Breast epithelium (tissue), 4 donors: ENCODE measurements at places on chromosomes 12 and 14. TPM values are rescaled to one million over a fixed set of nuclear protein-coding genes. Genes with fewer than 3 reads are reported as not detected.

ADGRD1 gene
- total RNA-seq, result 11.6 TPM

DNA sequence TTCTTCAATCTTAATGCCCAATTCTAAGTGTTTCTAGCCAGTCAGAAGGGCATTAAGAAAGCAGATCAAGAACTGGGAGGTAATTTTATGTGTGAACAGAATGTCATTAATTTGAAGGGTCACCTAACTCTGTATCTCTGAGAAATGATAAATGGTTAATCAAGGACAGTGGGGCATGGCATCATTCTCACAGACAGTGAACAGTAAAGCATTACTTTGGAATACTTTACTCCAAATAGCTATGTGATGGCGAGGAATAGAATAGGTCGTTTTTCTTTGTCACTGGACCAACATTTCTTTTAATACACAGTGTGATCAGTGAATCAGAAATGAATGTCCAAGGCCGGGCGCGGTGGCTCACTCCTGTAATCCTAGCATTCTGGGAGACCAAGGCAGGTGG lies 166.1 kb upstream of the KRR1 start:
- DNase-seq, result no peak
- H3K27ac ChIP-seq, result no peak overlapping the region
- no peaks in the 10 kb centered on the region for H3K27me3 ChIP-seq

DNA sequence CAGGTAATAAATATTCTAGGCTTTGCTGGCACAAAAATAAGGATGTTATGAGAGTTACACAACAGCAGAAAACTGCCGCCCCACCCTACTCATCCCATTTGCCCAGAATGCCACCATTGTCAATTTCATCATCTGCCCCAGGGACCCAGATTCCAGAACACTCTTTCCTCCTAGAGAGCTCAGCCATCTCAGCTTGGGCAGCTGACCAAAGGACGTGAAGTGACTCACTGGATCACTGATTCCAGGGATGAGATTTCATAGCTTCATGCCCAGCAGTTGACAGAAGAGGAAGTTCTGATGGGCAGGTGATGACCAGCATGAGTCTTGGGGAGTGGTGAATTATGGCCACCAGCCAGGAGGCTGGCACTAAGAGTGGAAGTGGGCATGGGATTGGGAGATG lies 450.3 kb downstream of the RMST start:
- H3K27ac ChIP-seq, result no peak overlapping the region
- no peaks in the 10 kb centered on the region for H3K27me3 ChIP-seq
- peak; percentile 74 for DNase-seq
- no peaks in the 10 kb centered on the region for H3K4me1 ChIP-seq
- no peaks in the 10 kb centered on the region for H3K36me3 ChIP-seq

CIROP gene
- total RNA-seq, result not detected

GRCh38 chr14:35897616-35898111 lies 71.5 kb downstream of the BRMS1L start:
- no peaks in the 10 kb centered on the region for H3K4me1 ChIP-seq
- H3K4me3 ChIP-seq, result no peak overlapping the region
- H3K27ac ChIP-seq, result no peak overlapping the region

- peaks cover 5% of the 10 kb centered on the region for H3K4me1 ChIP-seq
- DNase-seq, result peak; percentile 72
- no peak overlapping the region for H3K27ac ChIP-seq
- no peaks in the 10 kb centered on the region for H3K27me3 ChIP-seq
- H3K4me3 ChIP-seq, result peak overlapping the region; percentile 5
These were observed 2.4 kb upstream of the POP5 start for GRCh38 chr12:120583478-120584030.

EPYC gene
- not detected for total RNA-seq

DNA sequence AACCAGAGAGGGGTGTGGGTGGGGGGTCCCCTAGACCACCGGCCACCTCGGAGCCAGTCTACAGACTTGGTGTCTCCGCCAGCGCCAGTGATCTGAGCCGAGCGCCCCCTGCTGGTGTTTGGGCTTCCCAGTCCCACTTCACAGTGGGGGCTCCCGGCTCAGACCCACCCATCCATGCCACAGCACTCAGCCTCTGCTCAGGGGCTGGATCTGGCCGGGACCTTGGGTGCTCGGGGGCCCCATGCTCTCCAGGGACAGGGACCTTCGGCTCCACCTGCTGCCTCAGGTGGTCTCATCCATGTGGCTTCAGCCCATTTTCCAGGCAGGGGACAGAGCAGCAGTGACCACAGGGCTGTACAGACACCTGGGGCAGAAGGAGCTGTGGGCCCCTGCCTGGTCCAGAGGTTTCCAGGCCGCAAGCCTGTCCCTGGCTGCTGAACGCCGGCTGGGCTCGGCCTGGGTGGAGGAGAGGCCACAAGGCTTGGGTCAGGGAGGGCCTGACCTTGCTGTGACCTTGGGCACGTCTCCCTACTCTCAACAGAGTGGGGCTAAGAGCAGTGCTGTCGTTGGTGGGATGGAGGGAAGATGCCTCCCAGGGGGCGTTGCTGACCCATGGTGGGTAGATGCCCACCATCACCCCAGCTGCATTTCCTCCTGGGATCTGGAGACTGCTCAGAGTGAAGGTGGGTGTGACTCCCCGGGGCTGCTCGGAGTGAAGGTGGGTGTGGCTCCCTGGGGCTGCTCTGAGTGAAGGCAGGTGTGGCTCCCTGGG lies 86.3 kb downstream of the KIF26A start:
- no peaks in the 10 kb centered on the region for H3K27me3 ChIP-seq
- no peaks in the 10 kb centered on the region for H3K36me3 ChIP-seq
- H3K4me3 ChIP-seq, result peak overlapping the region; percentile 39
- no peak for DNase-seq
- no peak overlapping the region for H3K27ac ChIP-seq

TCL1B gene
- not detected for total RNA-seq

SOS2 gene
- 37.4 TPM for total RNA-seq

LRP1-AS gene
- total RNA-seq, result not detected

GRCh38 chr12:123907726-123908476 lies 64.7 kb downstream of the CCDC92 start:
- no peaks in the 10 kb centered on the region for H3K4me1 ChIP-seq
- no peak for DNase-seq
- H3K27ac ChIP-seq, result peak overlapping the region; percentile 38
- no peaks in the 10 kb centered on the region for H3K36me3 ChIP-seq

- DNase-seq, result no peak
- no peaks in the 10 kb centered on the region for H3K4me1 ChIP-seq
- H3K36me3 ChIP-seq, result no peaks in the 10 kb centered on the region
- no peak overlapping the region for H3K4me3 ChIP-seq
- no peak overlapping the region for H3K27ac ChIP-seq
These were observed 64.5 kb downstream of the GALNT16 start for GRCh38 chr14:69324341-69324931.

GRCh38 chr14:23296012-23296777 lies 6.5 kb downstream of the PPP1R3E start:
- peaks cover 8% of the 10 kb centered on the region for H3K4me1 ChIP-seq
- no peak overlapping the region for H3K4me3 ChIP-seq
- no peaks in the 10 kb centered on the region for H3K36me3 ChIP-seq
- no peak for DNase-seq
- peak overlapping the region; percentile 52 for H3K27ac ChIP-seq

TSPAN11 gene
- total RNA-seq, result 0.73 TPM

- H3K27me3 ChIP-seq, result no peaks in the 10 kb centered on the region
- no peak overlapping the region for H3K4me3 ChIP-seq
- no peak overlapping the region for H3K27ac ChIP-seq
- no peaks in the 10 kb centered on the region for H3K4me1 ChIP-seq
These were observed 15.7 kb upstream of the DLK1 start for GRCh38 chr14:100710826-100711462.

- no peaks in the 10 kb centered on the region for H3K27me3 ChIP-seq
- DNase-seq, result no peak
- peak overlapping the region; percentile 96 for H3K27ac ChIP-seq
These were observed 6.8 kb upstream of the RNU7-1 start for GRCh38 chr12:6936636-6937480.

KRT82 gene
- not detected for total RNA-seq

DNA sequence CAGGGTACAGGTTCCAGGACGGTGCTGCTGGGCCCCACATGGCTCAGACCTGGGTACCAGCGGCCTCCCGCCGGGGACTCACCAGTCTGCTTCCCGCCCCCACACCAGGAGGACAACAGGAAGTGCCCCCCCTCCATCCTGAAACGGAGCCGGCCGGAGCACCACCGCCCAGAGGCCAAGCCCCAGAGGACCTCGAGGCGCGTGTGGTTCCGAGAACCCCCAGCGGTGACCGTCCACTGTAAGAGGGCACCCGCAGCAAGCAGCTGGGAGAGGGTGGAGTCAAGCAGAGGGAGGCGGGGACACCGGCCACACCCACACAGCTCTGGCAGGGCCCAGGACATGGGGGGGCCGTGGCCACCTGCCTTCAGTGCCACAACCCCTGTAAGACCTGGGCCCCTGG lies 8.1 kb downstream of the C14orf180 start:
- no peaks in the 10 kb centered on the region for H3K36me3 ChIP-seq
- DNase-seq, result no peak
- H3K27me3 ChIP-seq, result peaks cover 27% of the 10 kb centered on the region
- no peak overlapping the region for H3K27ac ChIP-seq

GRCh38 chr14:52332269-52332668 lies 18.2 kb downstream of the PTGER2 start:
- no peaks in the 10 kb centered on the region for H3K27me3 ChIP-seq
- H3K36me3 ChIP-seq, result no peaks in the 10 kb centered on the region
- no peak overlapping the region for H3K27ac ChIP-seq
- DNase-seq, result no peak
- no peak overlapping the region for H3K4me3 ChIP-seq

GRCh38 chr12:116559162-116559935 lies at the start of gene MAP1LC3B2:
TSS of gene MAP1LC3B2 (plus strand) at chr12:116559381. CDS start at chr12:116575943, 16,562 bp downstream.
- DNase-seq, result no peak
- no peaks in the 10 kb centered on the region for H3K36me3 ChIP-seq
- H3K27me3 ChIP-seq, result no peaks in the 10 kb centered on the region
- H3K4me1 ChIP-seq, result peaks cover 3% of the 10 kb centered on the region
- peak within 1 kb of the TSS; percentile 87 for H3K27ac ChIP-seq

PCNX1 gene
- 61.8 TPM for total RNA-seq

DNA sequence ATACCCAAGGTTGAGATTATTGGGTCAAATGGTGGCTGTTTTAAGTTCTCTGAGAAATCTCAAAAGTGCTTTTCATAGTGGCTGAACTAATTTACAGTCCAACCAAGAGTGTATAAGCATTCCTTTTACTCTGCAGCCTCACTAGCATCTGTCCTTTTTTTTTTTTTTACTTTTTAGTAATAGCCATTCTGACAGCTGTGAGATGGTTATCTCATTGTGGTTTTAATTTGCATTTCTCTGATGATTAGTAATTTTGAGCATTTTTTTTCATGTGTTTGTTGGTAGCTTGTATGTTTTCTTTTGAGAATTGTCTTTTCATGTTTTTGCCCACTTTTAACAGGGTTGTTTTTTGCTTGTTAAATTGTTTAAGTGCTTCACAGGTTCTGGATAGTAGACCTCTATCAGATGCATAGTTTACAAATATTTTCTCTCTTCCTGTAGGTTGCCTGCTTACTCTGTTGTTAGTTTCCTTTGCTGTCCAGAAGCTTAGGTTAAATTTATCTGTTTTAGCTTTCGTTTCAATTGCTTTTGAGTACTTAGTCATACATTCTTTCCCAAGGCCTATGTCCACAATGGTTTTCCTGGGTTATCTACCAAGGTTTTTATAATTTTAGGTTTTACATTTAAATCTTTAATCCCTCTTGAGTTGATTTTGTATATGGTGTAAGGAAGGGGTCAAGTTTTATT lies 881.3 kb upstream of the SEL1L start:
- DNase-seq, result no peak
- no peaks in the 10 kb centered on the region for H3K27me3 ChIP-seq
- no peak overlapping the region for H3K27ac ChIP-seq
- H3K36me3 ChIP-seq, result no peaks in the 10 kb centered on the region

GRCh38 chr12:130956009-130956408 lies 2.3 kb downstream of the ADGRD1 start:
- H3K36me3 ChIP-seq, result no peaks in the 10 kb centered on the region
- peak overlapping the region; percentile 7 for H3K4me3 ChIP-seq
- no peak overlapping the region for H3K27ac ChIP-seq
- H3K27me3 ChIP-seq, result no peaks in the 10 kb centered on the region

GRCh38 chr12:117134059-117134458 lies 34.8 kb upstream of the TESC start:
- H3K36me3 ChIP-seq, result no peaks in the 10 kb centered on the region
- no peak overlapping the region for H3K27ac ChIP-seq
- no peak for DNase-seq
- H3K27me3 ChIP-seq, result no peaks in the 10 kb centered on the region
- H3K4me1 ChIP-seq, result no peaks in the 10 kb centered on the region
